Eye (tissue), 1 donor: ENCODE measurements at places on chromosomes 5 and 9.

DNA sequence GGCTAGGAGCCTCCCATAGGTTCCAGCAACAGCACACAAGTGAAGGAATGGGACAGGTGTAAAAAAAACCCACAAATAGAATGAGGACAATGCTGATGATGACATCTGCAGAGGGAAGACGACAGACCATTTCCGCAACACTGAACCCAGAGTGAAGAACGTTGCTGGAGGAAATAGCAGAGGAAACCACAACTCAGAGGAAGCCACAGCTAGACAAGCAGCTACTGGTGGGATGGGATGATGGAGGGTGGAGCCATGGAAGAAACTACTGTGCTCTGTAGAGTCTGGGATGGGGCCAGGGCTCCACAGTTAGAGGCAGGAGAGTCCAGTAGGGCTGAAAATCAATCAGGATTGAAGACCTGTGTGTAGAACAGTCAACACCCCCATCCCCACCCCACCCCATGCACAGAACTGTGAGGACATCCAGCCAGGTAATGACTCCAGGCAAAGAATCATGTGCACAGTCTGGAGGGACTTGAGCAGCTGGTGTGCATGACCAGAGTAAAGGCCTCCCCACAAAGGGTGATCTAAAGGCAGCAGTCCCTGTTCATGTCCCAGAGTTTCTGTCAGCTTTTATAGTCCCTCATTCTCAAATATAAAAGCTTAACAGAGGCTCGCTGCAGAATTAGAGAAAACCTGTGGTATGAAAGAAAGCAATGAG is 65.2 kb upstream of the SPIN1 start:
- no peak for DNase-seq

DNA sequence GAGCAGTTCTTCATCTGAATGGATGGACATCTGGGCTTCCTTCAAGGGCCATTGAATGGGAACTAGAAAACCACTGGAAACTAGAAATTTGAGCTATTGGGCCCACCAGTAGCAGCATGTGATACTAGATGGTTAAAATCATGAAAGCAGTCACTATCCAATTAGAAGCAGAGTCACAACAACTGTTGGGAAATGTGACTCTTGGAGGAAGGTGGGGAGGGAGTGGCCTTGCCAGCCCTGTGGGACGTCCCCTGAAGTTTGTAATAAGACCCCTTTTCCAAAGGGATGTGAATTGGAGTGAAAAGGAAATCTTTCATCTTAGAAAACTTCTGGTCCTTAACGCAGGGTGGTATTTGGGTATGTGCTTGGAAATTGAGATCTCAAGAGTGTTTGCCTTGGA is 5.6 kb downstream of the RAB24 start:
- DNase-seq, result no peak

GRCh38 chr9:112823257-112823656 is 67.4 kb downstream of the SLC46A2 start:
- DNase-seq, result no peak

GRCh38 chr9:70403618-70404025 is 10.8 kb downstream of the KLF9 start:
- no peak for DNase-seq

- DNase-seq, result no peak
Measured at GRCh38 chr5:40812125-40812524, 14.0 kb upstream of the PRKAA1 start.

DNA sequence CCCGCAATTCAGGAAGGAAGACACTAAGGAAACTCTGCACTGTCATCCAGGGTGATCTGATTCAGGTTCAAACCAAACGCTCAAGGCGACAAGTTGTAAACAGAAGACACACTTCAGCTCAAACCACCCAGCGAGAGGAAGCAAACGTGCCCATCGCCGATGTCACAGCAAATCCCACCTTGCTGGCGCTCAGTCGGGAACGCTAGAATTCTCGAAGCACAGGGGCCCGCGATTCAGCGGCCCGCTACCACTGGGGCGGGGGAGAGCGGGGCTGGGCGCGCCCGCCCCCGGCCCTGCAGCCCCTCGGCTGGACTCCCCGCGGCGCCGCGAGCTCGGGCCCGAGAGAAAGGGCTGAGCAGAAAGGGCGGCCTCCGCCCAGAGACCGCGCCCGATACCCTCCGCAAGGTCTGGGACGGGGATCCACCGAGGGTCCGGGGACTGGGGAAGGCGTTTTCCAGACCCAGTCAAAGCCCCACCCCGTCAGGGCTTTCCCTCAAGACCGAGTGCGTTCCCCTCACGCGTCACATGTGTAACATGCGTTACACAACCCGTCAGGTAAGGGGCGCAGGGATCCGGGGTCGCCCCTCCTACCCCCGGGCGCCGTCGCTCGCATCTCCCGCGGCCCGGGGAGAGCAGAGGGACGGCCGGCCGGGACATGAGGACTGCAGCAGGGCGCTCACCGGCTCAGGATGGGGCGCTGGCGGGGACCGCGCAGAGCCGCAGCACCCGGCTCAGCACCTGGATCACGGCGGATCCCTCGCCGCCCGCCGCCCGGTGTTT is 469 bp downstream of the AGTPBP1 start:
- peak; percentile 89 for DNase-seq

GRCh38 chr5:176660530-176660859 is 13.2 kb downstream of the TSPAN17 start:
- DNase-seq, result no peak
